ENCODE measurements at places on chromosomes 5 and 9. TPM values are rescaled to one million over a fixed set of nuclear protein-coding genes. Genes with fewer than 3 reads are reported as not detected.

Gene CD74
- total RNA-seq: 1,665 TPM

Gene CKMT2
- not detected for total RNA-seq

Gene IFNK
- total RNA-seq: not detected

Gene HRH2
- total RNA-seq: 0.05 TPM

Gene CFAP157
- total RNA-seq: 0.30 TPM
